ENCODE measurements at places on chromosomes 3 and 15.

DNA sequence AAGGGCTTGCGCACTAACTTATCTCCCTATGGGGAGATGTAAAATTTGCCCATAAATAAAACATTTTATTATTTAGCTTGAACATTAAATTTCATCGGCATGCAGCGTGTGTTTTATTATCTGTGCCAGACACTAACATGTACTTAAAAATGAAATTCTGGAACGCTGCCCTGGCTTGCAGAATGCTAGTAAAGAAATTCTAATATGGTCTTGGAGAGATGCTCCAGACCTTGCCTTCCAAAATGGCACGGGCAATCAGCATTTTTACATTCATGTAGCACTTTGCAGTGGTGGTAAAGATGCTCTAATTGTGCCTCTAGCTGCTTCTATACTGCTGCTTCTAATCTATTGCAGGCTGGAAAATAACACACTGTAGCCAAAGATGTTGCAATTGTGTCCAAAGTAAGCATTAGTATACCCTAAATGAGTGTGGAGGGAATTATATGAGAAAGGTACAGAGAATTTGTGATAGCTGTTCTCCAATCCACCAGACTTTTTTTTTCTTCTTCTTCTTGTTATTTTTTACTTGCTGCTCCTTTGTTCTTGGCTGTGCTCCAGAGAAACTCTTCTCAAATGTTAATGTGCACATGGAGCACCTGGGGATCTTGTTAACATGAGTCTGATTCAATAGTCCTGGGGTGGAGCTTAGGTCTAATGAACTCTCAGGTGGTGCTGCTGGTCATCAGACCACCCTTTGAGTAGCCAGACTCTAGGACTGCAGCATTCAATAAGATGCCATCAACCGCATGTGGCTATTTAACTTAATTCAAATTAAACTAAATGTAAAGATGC, 47.3 kb downstream of the CRABP1 start:
- DNase-seq, result no peak

DNA sequence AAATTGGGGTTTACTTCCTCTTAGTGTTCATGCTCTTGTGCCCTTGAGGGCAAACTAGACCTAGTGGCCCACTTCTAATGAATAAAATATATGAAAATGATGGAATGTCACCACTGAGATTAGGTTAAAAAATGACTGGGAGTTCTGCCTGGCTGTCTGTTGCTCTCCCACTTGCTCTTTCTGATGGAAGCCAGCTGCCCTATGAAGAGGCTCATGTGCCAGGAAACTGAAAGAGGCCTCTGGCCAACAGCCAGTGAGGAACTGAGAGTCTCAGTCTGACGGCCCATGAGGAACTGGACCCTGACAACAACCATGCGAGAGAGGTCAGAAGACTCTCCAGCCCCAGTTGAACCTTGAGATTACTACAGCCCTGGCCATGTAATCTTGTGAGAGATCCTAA, 107.1 kb upstream of the FHIT start:
- DNase-seq, result no peak

DNA sequence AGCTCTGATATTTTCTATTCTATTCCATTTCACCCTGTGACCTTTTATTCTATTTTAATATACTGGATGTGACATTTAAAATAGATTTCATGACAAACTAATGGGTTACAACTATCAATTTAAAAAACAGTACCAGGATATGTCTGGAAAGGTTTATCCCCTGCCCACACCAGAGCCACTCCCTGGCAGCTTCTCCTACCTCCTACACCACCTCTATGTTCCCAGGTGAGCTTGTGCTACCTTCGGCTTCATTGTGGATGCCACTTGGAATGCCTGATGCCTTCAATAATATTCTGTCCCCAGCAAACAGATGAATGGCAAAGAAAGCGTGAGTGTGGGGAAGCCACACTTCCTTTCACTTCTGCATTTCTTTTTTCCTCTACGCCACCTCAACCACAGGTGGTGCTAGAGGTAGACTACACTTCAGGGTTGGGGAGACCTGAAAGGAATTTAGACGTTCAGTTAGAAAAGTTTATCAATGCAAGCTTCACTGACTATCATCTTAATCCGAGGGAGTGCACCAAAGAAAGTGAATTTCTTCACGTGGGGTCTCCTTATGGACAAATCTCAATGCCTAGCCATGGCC, 213.0 kb downstream of the SSR3 start:
- no peak for DNase-seq

GRCh38 chr3:133701435-133702358, 40.0 kb upstream of the TOPBP1 start:
- DNase-seq, result no peak

GRCh38 chr3:21543380-21544075, 207.5 kb downstream of the ZNF385D start:
- no peak for DNase-seq

GRCh38 chr15:42908538-42908937, 12.0 kb downstream of the TTBK2 start:
- no peak for DNase-seq
